ENCODE measurements at places on chromosomes 6 and 20. TPM values are rescaled to one million over a fixed set of nuclear protein-coding genes. Genes with fewer than 3 reads are reported as not detected.

- no peak for DNase-seq
Observed at GRCh38 chr6:139181236-139181635, 46.4 kb downstream of the HECA start.

GRCh38 chr20:56447227-56447626, 21.2 kb upstream of the RTF2 start:
- DNase-seq: no peak

Gene SRXN1
- total RNA-seq: 15.7 TPM

Gene NNAT
- 0.15 TPM for total RNA-seq

DNA sequence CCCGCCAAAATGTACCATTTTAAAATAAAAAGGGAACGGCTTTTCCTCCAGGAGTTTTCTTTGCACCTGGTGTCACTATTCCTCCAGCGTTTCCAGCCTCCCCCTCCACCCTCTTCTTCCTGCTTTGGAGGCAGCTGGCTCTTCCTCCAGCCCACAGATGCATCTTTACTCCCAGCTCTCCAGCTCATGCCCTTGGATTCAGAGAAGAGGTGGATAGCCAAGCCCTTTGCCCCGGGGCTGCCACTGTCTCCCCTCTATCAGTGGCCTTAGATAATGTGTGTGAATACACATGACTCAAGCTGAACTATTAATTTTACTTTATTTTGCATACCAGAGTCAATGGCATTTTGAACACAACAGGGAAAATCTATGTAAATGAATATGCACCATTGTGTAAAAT, 15.3 kb upstream of the CDH4 start:
- DNase-seq: no peak

GRCh38 chr6:101294676-101295075, 98.8 kb upstream of the GRIK2 start:
- DNase-seq: no peak

Gene MUCL3
- not detected for total RNA-seq

GRCh38 chr6:105226598-105227294, 46.9 kb upstream of the POPDC3 start:
- DNase-seq: no peak

GRCh38 chr6:143955971-143956370, 52.1 kb downstream of the PLAGL1 start:
- no peak for DNase-seq

GRCh38 chr6:76771059-76771634, 692.1 kb downstream of the HTR1B start:
- DNase-seq: no peak

DNA sequence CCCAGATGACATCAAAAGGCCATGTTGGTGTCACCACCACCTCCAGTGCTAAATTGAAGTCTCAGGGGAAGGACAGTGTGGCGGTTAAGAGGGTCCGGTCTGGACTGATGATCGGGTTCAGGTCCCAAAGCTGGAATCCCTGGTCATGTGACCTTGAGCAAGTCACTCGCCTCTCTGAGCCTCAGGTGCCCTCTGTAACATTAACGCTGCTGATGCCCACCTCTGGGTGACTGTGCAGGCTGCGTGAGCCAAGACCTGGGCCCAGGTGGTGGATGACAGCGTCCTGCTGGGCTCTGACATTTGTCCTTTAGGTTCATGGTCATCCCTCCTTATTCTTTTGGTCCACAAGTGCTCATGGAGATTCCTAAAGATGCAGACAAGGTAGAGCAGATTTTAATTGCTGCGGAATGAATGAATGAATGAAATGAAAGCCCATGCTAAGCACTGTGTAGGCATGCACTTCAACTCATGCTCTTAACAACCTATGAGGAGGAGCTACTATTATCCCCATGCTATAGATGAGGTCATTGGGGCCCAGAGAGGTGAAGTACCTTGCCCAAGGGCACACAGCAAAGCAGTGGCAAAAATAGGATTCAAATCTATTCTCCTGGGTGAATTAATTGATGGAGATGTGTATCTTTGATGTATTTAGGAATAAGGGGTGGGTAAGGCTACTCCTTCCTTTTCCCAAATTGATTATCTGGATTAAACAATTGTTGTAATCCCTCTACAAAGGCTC, 649 bp upstream of the BPIFB1 start:
- DNase-seq: no peak

DNA sequence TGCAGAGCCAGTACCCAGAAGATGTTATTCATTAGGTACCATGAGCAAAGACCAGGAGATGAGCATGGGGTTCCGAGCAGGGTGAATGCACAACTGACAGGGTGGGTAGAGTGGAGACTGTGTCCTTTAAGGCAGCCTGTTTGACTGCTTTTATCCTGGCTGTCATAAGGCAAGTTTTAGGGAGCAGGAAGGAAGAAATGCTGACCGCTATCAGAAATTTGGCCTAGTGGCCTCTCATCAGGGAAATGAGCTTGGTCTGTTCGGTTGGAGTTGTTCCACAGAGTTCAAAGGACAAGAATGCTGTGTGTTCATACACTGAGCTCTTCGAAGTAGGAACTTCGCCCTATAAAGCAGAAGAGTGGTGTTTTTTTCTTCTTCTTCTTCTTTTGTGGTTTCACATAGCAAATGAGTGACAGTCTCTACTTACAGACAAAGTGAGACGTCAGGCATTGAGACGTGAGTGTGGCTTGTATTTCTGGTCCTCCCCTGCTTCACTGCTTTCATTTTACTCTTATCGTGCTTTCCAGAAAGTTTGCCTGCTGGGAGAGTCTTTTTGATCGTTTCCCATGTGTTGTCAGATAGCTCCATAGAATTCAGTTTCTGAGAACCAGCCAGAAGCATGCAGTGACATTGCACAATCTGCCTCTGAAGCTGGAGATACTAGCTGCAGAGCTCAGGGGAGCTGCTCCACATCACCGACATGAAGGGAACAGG, at the start of gene CASS4:
Gene CASS4, plus strand, starts transcription at position 502 of the 714 bp plus-strand sequence. Its CDS starts 199 bp downstream, at position 701.
- peak; percentile 65 for DNase-seq

- no peak for DNase-seq
Observed at GRCh38 chr6:169288591-169288990, 34.9 kb upstream of the THBS2 start.

DNA sequence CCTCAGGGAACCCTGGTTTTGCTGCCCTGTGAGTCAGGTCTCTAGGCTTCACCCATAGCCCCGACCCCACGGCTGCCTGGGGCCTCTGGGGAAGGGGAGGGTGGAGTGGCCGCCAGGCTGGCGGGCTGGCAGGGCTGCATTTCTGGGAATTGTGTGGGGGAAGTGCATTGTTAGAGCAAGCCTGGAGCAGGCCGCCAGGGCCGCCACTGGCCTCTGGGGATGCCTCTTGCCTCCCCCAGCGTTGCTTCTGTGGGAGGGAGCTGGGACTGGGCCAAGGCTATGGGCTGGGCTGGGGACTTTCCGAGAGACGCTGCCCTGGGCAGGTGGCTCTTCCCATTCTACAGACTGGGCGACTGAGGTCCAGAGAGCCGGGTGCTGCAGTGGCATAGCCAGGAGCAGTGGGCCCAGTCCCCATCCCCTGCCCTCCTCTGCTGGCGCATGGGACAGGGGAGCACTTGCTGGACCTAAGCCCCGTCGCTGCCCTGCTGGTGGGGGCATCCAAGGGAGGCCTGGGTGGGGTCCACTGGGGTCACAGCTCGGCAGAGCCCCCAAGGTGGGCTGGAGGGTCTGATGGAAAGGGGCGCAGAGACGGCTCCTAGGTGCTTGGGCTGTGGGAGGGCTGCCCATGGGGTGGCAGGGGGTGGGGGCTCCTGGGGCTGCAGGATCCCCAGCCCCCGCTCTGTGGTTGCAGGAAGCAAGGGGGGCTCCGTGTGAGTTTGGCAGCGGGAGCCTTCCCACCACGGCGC, 6.6 kb upstream of the SOX18 start:
- DNase-seq: no peak

GRCh38 chr6:116974526-116975316, 97.7 kb downstream of the RFX6 start:
- DNase-seq: no peak

GRCh38 chr6:144544266-144544830, 259.2 kb downstream of the UTRN start:
- no peak for DNase-seq

GRCh38 chr20:45097485-45098102, 3.3 kb downstream of the KCNS1 start:
- no peak for DNase-seq

- DNase-seq: no peak
Observed at GRCh38 chr6:145238787-145239186, 496.5 kb downstream of the EPM2A start.

GRCh38 chr6:107539849-107540464, 50.0 kb downstream of the SOBP start:
- no peak for DNase-seq

All from left lobe of liver (tissue), 2 donors.